Tibial nerve (tissue), 4 donors: ENCODE measurements at places on chromosomes 1 and 21. TPM values are rescaled to one million over a fixed set of nuclear protein-coding genes. Genes with fewer than 3 reads are reported as not detected.

The ASCL5 gene
- total RNA-seq = not detected

The SYPL2 gene
- 2.7 TPM for total RNA-seq

The AKNAD1 gene
- 4.6 TPM for total RNA-seq

DNA sequence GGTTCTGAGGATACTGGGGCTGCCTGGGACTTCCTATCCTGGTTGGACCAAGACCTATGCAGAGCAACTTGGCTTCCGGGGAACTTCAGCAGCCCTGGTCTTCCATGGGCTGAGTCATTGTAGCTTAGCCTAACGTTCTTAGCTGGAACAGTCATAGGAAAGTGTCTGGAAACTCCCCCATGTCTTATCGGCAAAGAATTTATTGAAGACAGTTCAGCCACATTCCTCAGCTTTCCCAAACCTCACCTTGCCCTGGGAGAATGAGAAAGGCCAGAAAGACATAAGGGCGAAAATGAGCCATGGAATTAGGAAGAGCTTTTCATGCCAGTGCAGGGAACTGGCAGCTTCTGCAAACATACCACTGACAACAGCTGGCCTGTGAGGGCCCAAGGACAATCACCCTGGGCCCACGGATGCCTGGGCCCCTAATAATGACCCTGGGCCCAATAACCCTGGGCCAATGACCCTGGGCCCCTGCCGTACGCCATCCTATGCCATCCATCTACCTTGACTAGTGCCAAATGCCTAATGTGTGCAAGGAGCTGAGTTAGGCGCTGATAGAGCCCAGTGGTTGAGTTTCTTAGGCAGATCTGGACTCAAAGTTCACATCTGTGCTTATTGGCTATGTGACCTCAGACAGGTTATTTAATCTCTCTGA is 114.4 kb upstream of the GADD45A start:
- no peaks in the 10 kb centered on the region for H3K36me3 ChIP-seq
- H3K27ac ChIP-seq = peak overlapping the region; percentile 55
- no peaks in the 10 kb centered on the region for H3K27me3 ChIP-seq

DNA sequence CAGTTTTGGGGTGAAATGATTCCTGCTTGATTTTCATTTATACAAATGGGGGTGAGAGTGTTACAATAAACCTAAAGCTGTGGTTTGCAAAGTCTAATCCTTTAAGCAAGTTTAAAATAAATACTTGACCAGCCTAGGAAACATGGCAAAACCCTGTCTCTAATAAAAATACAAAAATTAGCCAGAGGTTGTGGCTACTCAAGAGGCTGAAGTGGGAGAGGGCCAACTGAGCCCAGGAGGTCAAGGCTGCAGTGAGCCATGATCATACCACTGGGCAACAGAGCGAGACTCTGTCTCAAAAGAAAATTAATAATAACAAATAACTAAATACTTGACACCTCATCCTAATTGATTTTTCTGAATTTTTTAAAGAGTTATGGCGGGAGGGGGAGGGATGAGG is 110.8 kb downstream of the EIF4G3 start:
- H3K4me3 ChIP-seq = no peak overlapping the region
- no peak overlapping the region for H3K27ac ChIP-seq
- DNase-seq = no peak
- H3K4me1 ChIP-seq = peaks cover 9% of the 10 kb centered on the region
- no peaks in the 10 kb centered on the region for H3K27me3 ChIP-seq
- no peaks in the 10 kb centered on the region for H3K36me3 ChIP-seq

DNA sequence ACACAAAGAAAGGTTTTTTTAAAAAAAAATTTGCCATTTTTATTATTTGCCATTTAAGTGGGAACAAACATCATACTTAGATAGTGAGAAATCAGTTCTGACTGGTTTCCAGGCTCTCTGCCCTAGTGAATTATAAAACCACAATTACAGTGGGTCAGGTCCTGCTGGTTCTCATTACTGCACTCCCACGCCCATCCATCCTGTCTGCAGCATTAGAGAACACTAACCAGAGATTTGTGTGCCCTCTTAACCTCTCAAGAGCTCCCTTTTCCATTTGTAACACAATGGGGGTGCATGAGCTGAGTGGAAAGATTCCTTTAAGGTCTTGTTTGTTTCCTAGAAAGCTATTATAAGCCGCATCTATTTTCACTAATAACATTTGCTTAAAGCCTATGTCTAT is 489.3 kb downstream of the AMY1C start:
- no peaks in the 10 kb centered on the region for H3K27me3 ChIP-seq
- no peak for DNase-seq
- no peak overlapping the region for H3K27ac ChIP-seq
- H3K36me3 ChIP-seq = no peaks in the 10 kb centered on the region
- H3K4me1 ChIP-seq = no peaks in the 10 kb centered on the region

DNA sequence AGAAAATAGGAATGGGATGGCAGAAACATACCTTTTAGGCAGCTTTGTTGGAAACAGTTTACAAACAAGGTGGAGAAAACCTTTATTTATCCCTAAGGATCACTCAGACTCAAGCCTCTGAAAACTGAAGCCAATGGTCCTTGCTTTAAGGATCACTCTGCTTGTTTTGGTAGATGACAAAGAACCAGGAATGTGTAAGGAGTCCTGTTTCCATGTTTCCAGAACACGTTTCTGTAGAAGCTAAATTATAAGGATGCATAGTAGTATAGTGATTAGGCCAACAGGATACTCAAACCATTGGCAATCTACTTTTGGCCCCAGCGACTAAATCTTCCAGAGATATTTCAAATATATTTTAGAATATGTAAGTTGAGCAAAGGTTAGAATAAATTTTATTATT is 149.1 kb upstream of the HP1BP3 start:
- H3K4me3 ChIP-seq = no peak overlapping the region
- H3K4me1 ChIP-seq = no peaks in the 10 kb centered on the region
- H3K36me3 ChIP-seq = peaks cover 16% of the 10 kb centered on the region
- H3K27me3 ChIP-seq = no peaks in the 10 kb centered on the region
- H3K27ac ChIP-seq = no peak overlapping the region

The CFHR5 gene
- total RNA-seq = not detected

The TACSTD2 gene
- 11.6 TPM for total RNA-seq

- no peaks in the 10 kb centered on the region for H3K27me3 ChIP-seq
- H3K4me3 ChIP-seq = no peak overlapping the region
Measured at GRCh38 chr21:36917471-36918158, 48.9 kb downstream of the HLCS start.

The REN gene
- not detected for total RNA-seq

- no peaks in the 10 kb centered on the region for H3K4me1 ChIP-seq
- H3K36me3 ChIP-seq = no peaks in the 10 kb centered on the region
- H3K27me3 ChIP-seq = no peaks in the 10 kb centered on the region
- no peak overlapping the region for H3K27ac ChIP-seq
Measured at GRCh38 chr1:10638559-10639005, 157.9 kb downstream of the CASZ1 start.

DNA sequence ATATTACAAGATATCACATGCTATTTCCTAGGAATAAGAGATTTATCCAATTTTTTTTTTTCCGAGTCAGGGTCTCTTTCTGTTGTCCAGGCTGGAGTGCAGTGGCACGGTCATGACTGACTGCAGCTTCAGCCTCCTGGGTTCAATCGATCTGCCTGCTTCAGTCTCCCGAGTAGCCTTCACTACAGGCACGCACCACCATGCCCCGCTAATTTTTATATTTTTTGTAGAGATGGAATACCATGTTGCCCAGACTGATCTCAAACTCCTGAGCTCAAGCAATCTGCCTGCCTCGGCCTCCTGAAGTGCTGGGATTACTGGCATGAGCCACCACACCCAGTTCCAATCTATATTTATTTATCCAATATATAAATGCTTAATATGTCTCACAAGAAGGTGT is 18.0 kb upstream of the WDTC1 start:
- H3K4me1 ChIP-seq = no peaks in the 10 kb centered on the region
- no peaks in the 10 kb centered on the region for H3K27me3 ChIP-seq
- no peaks in the 10 kb centered on the region for H3K36me3 ChIP-seq
- no peak for DNase-seq

GRCh38 chr1:30535595-30536325 is 187.6 kb downstream of the MATN1 start:
- DNase-seq = no peak
- H3K36me3 ChIP-seq = no peaks in the 10 kb centered on the region
- H3K27me3 ChIP-seq = no peaks in the 10 kb centered on the region
- no peaks in the 10 kb centered on the region for H3K4me1 ChIP-seq
- no peak overlapping the region for H3K27ac ChIP-seq

The C1orf87 gene
- not detected for total RNA-seq

DNA sequence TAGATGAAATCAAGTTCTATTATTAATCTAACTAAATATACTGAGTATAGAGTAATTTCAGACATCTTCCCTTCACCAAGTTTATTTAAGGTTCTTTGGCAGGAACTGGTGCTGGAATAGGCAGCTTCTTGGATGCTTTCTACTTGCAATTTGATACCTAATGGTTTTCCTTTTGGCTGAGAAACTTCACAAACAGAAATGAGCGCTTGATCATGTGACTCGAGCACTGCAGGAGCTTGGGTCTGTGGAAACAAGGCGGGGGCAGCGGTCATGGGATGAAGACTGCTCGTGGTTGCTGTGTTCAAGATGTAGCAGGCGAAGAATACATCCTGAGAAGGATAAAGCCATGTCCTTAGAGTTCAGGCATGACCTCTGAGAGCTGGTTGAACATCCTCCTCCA is 136.8 kb downstream of the PTPRC start:
- no peaks in the 10 kb centered on the region for H3K27me3 ChIP-seq
- no peak overlapping the region for H3K4me3 ChIP-seq
- no peak overlapping the region for H3K27ac ChIP-seq
- no peaks in the 10 kb centered on the region for H3K36me3 ChIP-seq

The POU2F1 gene
- total RNA-seq = 33.7 TPM

The DTL gene
- not detected for total RNA-seq

DNA sequence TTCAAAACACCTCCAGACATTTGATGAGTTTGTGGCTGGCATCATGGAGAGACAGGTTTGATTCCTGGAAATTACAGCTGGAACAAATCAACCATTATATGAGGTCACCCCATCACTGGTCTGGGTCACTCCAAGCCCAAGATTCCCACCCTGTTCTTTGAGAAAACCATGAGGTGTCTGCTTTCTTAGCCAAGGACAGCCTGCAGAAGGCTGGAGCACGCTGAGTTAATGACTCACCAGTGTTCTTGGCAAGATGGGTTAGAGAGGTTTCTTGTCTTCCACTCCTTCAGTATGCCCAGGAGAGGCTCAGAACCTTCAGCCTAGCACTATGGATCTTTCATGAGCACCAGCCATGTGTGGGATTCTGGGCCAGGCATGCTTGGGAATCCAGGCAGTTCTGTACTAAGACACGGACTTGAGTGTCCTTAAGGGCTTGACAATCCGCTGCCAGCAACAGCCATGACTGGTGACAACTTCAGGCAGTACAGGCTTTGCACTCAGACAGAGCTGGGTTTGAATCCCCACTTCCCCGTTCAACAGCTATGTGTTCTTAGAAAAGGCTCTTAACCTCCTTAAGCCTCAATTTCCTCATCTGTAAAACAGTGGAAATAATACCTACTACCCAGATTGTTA is 43.9 kb downstream of the GRHL3 start:
- H3K27me3 ChIP-seq = no peaks in the 10 kb centered on the region
- H3K36me3 ChIP-seq = peaks cover 21% of the 10 kb centered on the region
- DNase-seq = peak; percentile 24
- H3K27ac ChIP-seq = no peak overlapping the region
- no peak overlapping the region for H3K4me3 ChIP-seq

The NPL gene
- 2.2 TPM for total RNA-seq

The MEGF6 gene
- total RNA-seq = 59.9 TPM

DNA sequence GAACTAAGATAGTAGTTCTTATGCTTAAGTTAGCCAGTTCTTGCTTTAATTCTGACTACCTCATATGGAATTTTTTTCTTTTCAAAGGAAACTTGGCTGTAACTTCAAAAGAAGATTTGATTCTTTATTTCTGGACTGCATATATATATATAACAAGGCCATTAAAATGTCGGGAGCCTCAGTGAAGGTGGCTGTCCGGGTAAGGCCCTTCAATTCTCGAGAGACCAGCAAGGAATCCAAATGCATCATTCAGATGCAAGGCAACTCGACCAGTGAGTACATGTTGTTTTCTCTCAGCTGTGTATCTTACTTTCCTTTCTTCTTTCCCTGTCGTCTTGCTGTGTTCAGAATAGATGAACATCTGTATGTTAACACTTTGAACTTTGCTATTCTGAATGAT is 21.8 kb downstream of the KIF1B start:
- H3K4me3 ChIP-seq = no peak overlapping the region
- peaks cover 28% of the 10 kb centered on the region for H3K36me3 ChIP-seq
- H3K27me3 ChIP-seq = no peaks in the 10 kb centered on the region
- no peak for DNase-seq
- no peaks in the 10 kb centered on the region for H3K4me1 ChIP-seq

DNA sequence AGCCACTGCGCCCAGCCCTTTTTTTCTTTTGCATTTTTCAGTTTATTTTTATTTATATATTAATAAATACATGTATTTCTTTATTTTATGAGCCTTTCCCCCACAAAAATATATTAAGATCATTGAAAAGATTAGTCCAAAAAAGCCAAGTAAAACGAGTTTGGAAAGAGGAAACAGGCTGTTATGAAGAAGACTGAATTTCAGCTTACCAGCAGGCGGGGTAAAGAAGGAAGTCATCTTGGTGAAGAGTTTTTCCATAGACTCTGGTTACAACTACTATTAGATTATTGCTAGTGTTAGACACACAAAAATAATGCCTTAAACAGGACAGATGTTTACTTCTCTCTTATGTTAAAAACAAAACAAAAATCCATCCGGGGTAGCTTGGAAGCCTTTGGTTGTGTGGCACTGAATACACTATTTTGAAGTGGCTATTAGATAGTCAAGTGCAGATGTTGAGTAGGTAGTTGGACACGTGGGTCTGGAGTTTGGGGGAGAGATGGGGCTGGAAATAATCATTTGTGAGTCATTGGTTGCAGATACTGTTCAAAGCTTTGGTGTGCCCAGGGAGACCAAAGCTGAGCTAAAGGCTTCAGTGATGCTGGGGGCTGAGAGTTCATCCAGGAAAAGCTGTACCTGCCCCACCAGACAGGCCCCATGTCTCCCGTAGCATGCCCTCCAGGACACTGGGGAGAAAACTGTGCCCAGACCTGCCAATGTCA is 8.7 kb upstream of the LRRC71 start:
- no peaks in the 10 kb centered on the region for H3K36me3 ChIP-seq
- peaks cover 41% of the 10 kb centered on the region for H3K4me1 ChIP-seq
- H3K4me3 ChIP-seq = no peak overlapping the region

The VHLL gene
- not detected for total RNA-seq

The RABIF gene
- total RNA-seq = 4.5 TPM

The LCE1F gene
- total RNA-seq = not detected

DNA sequence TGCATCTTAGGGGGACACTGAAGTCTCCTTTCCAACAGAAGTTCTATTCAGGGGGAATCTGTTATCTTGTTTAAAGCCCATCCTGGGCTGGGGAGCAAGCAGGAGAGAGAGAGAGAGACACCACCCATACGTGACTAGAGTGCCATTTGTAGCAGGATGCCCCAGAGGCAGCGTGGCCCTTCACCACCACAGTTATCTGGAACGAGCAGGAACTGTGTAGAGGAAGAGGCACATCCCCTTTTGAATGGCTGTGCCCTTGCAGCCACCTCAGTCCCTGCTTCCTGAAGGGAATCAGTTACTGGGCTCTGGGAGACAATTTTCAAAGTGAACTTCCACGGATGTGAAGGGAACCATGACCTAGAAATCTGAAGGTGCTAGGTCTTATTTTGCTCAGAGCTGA is 19.4 kb upstream of the LAMTOR5 start:
- no peak for DNase-seq
- H3K27ac ChIP-seq = no peak overlapping the region
- H3K4me3 ChIP-seq = no peak overlapping the region
- no peaks in the 10 kb centered on the region for H3K4me1 ChIP-seq
- H3K27me3 ChIP-seq = no peaks in the 10 kb centered on the region

The OR2L8 gene
- 2.2 TPM for total RNA-seq
